Cardiac septum (tissue), 1 donor: ENCODE measurements at places on chromosomes 2 and 18.

DNA sequence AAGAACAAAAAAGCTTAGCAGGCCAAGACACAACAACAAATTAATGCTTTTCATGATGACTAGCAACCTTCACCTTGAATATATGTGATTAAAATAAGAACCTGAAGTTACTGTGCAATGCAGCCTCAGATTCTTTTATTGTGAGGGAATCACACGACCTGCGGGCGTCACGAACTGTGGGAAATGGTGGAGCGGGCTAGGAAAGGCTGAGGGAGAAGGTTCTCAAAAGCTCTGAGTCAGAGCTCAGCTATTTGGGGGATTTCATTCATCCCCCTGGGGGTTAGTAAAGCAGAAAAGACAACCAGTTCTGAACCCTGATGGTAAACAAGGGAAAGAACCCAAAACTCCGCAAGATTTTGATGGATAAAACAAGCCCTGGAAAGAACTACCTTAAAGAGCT, 89.3 kb upstream of the NCKAP5 start:
- no peak for DNase-seq

- DNase-seq = no peak
These were observed 96.1 kb downstream of the IRS1 start for GRCh38 chr2:226703514-226703913.

DNA sequence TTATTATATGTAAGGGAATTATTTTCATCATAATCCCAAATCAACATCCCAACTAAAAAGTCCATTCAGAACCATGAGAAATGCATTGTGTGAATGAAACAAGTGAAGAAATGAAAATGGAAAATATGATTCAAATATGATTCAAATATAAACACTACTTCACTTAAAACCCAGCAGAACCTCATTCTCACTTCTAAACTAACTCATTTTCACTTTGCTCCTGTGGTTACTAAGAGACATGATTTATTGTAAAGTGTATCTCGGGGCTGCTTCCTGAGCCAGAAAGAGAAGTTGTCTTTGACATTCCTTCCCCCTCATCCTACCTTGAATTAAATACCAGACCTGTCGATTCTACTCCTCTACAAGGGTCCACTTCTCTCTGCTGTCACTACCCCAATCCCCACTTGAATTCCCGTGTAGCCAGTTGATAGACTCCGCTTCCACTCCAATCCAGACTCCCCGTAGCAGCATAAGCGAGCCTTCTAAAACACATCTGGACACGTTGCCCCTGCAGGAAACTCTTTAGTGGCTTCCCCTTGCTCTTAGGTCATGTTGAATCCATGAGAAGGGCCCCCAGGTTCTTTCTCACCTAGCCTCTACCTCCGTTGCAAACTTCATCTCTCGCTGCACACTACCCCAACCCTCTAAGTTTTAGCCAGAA, 697.0 kb upstream of the ID2 start:
- DNase-seq = no peak

GRCh38 chr18:50848061-50848551, 28.3 kb upstream of the MRO start:
- no peak for DNase-seq
